ENCODE measurements at places on chromosomes 16 and 17.

DNA sequence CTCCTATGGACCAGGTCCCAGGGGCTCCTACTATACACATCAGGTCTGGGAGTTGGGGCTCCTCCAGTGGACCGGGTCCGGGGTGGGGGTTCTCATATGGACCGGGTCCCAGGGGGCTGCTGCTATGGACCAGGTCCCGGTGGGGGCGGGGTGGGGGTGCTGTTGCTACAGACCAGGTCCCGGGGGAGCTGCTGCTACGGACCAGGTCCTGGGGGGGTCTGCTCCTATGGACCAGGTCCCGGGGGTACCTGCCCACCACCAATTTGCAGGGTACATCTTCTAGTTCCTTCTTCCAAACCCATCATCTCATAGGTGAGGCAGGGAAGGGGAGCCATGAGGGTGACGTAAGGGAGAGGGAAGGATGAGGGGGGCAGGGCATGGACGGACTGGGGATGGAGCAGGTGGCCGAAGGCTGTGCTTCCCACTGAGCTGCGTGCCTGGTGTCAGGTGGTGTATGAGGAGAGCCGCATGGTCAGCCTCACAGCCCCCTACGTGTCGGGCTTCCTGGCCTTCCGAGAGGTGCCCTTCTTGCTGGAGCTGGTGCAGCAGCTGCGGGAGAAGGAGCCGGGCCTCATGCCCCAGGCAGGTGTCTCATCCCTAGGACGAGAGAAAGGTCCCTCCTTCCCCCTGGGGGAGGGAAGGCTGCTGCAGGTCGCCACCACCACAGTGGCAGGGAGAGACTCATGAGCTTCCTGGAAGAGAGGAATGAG, 6.6 kb downstream of the ENDOV start:
- no peak for DNase-seq

- DNase-seq, result peak; percentile 58
These were observed 9.8 kb downstream of the SLC16A3 start for GRCh38 chr17:82238472-82239201.

DNA sequence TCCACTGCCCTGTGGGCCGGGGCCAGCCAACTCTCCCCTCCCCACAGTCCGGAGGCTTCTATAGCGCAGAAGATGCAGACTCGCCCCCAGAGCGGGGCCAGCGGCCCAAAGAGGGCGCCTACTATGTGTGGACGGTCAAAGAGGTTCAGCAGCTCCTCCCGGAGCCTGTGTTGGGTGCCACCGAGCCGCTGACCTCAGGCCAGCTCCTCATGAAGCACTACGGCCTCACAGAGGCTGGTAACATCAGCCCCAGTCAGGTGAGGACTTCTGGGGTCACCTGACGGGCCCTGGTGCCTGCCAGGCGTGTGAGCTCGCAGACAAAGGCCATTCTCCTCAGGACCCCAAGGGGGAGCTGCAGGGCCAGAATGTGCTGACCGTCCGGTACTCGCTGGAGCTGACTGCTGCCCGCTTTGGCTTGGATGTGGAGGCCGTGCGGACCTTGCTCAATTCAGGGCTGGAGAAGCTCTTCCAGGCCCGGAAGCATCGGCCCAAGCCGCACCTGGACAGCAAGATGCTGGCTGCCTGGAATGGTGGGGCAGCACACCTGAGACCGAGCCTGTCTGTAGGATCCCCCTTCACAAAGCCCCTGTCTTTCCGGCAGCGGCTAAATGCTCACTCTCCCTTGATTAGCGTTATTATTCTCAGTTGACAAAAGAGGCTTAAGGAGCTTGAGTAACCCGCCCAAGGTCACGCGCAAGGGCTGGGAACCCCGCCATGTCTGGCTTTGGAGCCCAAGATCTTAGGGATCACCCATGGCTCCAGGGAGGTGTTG, 3.9 kb downstream of the SPATA20 start:
- DNase-seq, result no peak

DNA sequence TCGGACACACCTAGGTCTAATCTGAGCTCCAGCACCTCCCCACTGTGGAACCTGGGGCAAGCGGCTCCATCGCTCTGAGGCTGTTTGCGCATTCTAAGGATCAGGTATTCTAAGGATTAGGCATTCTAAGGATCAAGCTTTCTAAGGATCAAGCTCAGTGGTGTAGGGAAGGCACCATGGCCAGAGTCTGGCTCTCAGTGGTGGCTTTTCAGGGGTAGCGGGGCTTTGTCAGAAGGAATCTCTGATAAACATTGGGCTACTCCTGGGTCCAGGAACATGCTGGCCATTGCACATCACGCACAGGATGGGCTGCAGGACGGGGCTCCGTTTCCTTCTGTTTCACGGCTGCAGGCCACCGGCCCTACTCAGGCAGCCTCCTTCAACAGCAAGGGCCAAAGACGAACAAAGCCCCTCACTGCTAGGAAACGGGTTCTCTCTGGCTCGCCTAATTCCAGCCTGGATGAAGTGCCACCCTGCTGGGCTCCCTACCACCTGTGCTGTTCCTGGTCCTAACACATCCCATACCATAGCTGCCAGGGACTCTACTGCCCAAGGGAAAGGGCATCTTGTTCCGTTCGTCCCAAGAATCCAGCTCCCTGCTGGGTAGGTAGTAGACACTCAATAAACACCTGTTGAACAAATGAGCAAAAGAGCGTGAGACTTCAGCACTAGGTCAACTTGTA, 5.5 kb downstream of the C1QTNF1 start:
- DNase-seq, result no peak

DNA sequence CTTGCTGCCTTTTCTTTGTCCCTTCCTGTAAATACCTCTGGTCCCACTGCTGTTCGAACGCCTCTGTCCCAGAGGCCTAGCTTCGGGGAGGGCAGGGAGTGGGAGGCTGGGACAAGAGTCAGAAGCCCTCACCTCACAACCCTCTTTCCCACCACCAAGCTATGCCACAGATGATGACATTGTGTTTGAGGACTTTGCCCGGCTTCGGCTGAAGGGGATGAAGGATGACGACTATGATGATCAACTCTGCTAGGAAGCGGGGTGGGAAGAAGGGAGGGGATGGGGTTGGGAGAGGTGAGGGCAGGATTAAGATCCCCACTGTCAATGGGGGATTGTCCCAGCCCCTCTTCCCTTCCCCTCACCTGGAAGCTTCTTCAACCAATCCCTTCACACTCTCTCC, 10.4 kb downstream of the ARRB2 start:
- no peak for DNase-seq

DNA sequence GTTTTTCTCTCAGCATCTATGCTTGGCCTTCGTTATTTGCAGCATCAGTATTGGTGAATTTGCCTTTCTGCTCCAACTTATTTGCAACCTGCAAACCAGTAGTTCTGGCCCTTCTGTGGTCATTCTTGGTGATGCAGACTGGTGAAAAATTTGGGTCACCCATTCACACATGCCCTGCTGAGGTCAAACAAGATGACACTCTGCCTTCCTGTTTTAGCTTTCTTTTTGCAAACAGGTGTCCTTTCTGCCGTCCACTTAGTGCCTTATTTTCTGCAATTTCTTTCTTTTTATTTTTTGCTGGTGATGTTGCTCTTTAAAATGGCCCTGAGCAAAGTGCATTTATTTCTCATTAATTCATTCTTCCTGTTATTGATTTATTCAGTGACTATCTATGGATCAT, 31.3 kb downstream of the PLCG2 start:
- no peak for DNase-seq

- DNase-seq, result no peak
These were observed 16.2 kb upstream of the RHBDL3 start for GRCh38 chr17:32249475-32249874.
